ENCODE measurements at places on chromosomes 2 and 18.

DNA sequence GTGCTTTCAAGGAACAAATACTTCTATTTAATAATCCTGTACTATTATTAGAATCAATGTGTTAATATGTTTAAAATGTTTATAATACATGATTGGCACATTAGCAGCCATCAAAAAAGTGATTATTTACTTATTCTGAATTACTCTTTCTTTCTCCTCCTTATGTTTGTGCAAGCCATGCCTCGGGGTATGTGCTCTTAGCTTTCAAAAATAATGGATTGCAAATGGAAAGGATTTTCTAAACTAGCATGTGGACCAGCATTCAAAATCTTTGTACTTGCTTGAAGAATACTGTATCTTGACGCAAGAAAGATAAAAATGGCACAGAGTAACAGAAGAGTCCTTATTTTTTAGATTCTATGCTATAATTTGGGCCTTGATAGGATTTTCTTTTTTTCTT lies 156.5 kb downstream of the CDH7 start:
- no peak for DNase-seq

GRCh38 chr2:89000235-89000634 lies 308.8 kb downstream of the RPIA start:
- no peak for DNase-seq

DNA sequence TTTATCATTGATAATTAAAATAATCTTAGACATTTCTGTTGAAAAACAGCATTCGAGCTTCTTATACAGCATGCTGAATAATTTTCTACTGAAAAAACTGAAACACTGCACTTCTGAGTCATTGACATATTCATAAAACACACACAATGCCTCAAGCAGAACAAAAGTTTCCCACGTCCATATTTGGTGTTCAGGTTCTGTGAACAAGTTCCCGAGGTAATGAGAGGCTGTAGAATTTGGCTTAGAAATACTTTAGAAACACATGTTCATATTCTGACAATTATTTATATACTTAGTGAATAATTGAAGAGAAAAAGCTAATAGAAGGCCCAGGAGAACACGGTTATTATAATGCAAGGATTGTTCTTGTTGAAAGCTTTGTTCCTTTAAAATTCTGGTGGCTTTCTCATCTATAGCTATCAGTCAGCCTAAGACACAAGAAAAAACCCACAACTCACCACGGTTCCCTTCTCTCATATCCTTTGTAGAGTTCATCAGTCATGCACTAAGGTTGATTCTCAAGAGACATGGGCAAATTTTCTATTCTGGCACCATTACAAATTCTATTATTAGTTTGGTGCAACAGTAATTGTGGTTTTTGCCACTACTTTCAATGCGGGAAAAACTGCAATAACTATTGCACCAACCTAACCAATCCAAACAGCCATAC lies 194.4 kb downstream of the TMX3 start:
- DNase-seq: no peak

DNA sequence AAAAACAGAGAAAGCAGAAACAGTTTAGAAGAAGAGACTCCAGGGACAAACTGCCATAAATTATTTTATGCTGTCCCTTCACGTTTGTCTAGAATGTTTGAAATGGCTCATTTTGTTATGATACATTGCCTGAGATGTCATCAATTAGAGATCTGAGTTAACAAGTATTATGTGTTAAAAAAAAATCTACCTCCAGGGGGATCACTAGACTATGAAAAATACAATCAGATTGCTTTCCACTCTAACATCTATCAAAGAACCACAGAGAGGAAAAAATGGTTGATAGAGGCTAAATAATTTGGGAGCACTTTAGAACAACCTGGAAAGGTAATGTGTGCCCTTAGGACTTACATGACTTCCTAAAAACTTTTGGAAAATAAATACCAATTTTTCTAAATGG lies 103.8 kb upstream of the CCDC150 start:
- DNase-seq: no peak

GRCh38 chr18:28999726-29000125 lies 822.8 kb upstream of the CDH2 start:
- DNase-seq: no peak

DNA sequence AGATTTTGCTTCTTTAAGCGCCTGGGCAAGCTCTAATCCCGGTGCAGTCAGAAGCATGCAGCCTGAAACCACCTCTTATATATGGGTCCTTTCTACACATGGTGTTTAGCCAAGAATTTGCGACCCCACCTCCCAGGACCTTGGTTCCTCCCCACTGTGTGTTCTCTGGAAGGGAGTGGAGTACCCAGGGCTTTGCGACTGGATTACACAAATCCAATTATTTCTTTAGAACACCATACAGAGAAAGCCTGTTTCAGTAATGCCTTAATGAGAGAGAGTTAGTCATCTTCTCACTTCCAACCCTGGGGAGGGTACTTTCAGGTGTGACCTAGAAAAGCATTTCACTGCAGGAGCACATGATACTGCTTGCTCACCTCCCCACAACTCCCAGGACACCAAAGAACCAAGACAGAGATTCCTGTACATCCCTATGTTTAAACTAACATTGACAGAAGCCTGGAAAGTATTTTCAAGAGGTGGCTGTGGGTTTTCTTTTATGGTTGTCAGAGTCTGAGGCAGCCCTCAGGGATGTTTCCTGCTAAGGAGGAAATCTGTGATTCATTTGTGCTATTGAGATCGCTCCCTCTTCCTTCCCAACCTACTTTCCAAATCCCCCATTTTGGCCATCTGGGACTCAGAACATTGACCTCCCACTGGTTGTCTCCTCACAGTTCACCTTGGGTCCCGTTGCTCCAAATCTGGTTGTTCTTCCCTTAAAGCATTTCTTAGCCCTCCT lies at the start of gene CAPN14:
Gene CAPN14, minus strand, starts transcription at position 51 of the 736 bp plus-strand sequence. CDS start 12,068 bp downstream, outside the sequence.
- no peak for DNase-seq

DNA sequence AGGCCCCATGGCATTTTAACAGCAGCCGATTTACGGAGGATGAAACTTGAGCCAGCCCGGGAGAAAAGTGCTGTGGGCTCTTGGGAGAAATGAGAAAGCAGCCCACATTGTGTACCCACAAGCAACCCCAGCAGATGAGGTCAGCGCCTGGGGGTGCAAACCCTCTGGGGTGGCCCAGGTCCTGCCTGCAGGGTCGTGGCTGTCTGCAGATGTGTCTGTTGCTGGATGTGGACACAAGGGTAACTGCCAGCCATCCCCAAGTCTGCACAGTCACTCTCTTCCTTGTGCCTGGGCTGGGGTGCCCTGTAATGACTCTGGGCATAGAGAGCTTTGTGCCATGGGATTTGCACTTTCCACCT lies 170.8 kb downstream of the PRKCE start:
- DNase-seq: no peak

DNA sequence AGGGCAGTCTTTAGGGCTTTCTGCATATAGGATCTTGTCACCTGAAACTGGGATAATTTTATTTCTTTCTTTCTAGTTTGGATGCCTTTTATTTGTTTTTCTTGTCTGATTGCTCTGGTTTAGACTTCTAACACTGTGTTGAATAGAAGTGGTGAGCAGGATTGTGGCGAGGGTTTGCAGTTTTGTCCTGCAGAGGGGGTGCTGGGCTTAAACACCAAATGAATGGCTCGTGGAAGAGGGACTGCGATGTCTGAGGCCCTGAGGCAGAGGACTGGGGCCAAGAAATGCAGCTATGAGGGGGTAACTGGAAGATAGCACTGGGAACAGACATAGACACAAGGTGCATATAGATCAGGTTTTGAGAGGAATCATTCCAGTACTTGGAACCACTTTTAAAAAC lies 20.5 kb downstream of the UBE2F start:
- no peak for DNase-seq

GRCh38 chr2:10392548-10392947 lies 55.6 kb downstream of the ODC1 start:
- DNase-seq: no peak

All from right lobe of liver (tissue), 6 donors.